GM06990 (cell line): ENCODE measurements at places on chromosomes 12 and 14.

DNA sequence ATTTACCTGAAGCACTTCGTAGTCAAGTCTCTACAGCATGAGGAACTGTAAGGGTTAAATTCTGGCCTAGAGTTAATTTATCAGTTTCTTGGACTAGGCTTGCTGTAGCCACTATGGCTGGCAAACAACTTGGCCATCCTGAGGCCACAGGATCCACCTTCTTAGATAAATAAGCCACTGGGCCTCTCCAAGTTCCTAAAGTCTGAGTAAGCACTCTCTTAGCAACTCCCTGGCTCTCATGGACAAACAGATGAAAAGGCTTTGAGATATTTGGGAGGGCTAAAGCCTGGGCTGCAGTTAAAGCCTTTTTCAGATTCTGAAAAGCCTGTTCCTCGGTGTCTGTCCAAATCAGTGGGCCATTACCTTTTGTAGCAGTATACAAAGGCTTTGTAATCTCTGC is 675.0 kb downstream of the TMEM121 start:
- DNase-seq = no peak

GRCh38 chr12:93536766-93537488 is 35.5 kb upstream of the SOCS2 start:
- peak; percentile 15 for DNase-seq

GRCh38 chr12:102631274-102631673 is 150.9 kb upstream of the IGF1 start:
- no peak for DNase-seq

- no peak for DNase-seq
Observed at GRCh38 chr12:128178565-128178964, 88.4 kb upstream of the TMEM132C start.

DNA sequence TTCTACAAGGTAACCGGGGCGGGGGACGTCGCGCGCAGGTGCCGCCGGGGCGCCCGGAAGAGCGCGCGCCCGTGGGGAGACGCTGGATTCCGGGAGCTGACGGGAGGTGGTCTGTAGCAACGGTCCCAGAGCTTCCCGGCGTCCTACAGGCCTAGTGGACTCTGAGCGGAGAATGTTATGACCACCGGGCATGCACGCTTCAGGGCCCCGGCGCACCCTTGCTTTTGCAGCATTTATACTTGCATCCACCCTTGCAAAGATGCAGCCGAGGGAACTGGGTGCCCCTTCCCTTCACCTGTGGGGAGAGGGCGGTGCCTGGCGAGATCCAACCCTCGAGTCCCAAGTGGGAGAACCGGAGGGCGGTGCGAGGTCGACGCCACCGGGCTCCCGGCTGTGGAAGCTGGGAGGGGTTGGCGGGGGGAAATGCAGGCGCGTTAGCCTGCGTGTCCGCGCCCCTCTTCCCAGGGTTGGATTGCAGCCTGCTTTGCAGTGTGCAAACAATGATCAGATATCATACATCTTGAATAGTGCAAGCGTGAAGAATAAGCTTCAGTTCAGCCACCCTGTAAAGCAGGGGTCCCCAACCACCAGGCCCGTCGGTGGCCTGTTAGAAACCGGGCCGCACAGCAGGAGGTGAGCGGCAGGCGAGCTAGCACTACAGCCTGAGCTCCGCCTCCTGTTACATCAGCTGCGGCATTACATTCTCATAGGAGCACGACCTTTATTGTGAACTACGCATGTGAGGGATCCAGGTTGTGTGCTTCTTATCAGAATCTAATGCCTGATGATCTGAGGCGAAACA is 576 bp downstream of the ERP29 start:
- DNase-seq = peak; percentile 66

DNA sequence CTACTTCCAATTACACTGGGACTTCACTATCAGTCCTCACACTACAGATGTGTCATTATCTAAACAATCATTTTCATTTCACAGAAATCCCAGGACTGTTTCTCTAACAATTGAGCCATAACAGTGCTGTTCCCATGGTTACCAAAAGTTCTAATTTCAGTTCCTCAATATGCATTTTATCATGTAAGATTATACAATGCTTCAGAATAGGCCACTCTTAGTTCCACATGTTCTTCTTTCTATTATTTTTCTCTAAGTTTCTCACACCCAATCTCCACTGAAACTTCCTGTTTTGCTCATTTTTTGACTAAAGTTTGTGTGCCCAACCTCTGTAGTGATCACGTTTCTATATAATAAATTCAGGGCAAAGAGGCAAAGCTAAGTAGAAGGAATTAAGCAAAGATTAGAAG is 185.8 kb downstream of the DUSP6 start:
- DNase-seq = peak; percentile 64

- DNase-seq = no peak
Observed at GRCh38 chr12:110756611-110757010, 13.9 kb upstream of the PPP1CC start.
